CD4-positive, alpha-beta T cell (primary cell): ENCODE measurements at places on chromosomes 16 and 17.

DNA sequence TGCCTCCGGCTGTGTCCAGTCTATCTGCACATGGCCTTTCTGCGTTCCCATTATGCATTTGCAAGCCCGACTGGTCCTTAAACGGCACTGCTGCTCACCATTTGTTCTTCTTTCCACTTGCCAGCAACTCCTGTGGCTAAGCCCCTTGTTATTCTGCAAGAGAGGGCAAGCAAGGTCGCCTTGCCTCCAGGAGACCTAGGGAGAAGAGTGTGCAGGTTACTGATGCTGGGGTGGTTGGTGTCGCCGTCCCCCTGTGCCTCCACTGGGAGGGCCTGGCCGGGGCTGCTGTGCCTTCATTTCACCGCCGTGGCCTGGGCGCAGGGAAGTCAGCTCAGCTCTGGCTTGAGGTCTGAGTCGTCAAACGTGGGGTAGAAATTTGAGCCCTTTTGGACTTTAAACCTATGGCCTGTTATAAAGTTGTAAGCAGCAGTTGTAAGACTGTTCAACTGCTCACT is 12.7 kb downstream of the SLC6A4 start:
- DNase-seq, result no peak

- no peak for DNase-seq
Observed at GRCh38 chr17:37100231-37100630, 151.5 kb downstream of the AATF start.

DNA sequence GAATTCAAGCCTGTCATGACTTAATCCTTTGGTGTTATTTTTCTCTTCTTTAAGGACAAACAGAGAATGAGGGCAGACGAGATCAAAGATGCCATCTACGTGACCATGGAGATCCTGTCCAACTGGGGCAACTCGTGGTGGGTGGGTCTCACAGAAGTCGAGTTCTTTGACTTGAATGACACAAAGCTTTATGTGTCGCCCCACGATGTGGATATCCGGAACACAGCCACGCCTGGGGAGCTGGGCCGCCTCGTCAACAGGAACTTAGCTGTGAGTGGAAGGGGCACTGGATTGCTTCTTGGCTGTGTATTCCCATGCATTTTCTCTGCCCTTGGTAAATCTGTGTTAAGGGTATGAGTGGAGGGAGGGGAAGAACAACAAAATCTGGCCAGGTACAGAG is 158.7 kb downstream of the KATNIP start:
- no peak for DNase-seq

GRCh38 chr17:42180922-42181850 is at the start of gene KCNH4:
Gene KCNH4, minus strand, starts transcription at chr17:42181142. Its CDS starts 197 bp downstream, at chr17:42180945.
- peak; percentile 81 for DNase-seq

DNA sequence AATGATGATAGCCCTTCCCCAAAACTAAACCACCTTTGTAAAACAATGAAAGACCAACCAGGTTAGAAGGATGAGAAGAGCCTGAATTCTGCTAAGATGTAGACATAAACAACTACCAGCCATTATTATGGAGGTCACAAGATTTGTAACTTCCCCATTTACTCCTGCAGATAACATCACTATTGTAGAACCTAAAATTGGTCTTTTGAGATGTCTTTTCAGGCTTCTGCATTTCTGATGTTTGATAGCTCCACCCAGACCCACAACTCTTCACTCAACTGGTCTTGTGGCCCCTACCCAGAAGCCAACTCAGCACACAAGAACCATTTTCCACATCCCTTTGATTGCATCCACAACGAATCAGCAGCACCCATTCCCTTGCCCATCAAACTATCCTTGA is 100.8 kb downstream of the TMEM132E start:
- no peak for DNase-seq

- peak; percentile 85 for DNase-seq
Observed at GRCh38 chr17:49361129-49361901, 735 bp downstream of the ZNF652 start.
